ENCODE measurements at places on chromosomes 1 and 21. TPM values are rescaled to one million over a fixed set of nuclear protein-coding genes. Genes with fewer than 3 reads are reported as not detected.

DNA sequence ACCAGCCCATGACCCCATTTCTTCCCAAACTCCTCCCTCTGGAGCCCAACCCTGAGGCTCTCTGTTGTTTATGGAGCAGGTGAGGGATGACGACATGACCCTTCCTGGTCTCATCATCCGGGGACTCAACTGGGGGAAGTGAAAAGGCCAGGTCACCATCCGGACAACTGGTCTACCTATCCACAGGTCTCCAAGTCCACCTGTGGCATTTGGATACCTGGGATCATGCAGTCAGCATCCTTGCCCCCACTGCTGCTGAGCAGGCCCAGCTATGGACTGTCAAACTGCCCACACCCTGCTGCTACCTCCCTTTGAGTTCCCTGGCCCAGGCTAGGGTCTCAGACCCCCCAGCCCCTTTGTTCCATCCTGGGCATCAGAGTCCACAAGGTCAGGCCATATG lies 60.0 kb upstream of the LAPTM5 start:
- H3K4me3 ChIP-seq, result no peak overlapping the region
- H3K27me3 ChIP-seq, result peaks cover 28% of the 10 kb centered on the region
- DNase-seq, result no peak
- H3K36me3 ChIP-seq, result no peaks in the 10 kb centered on the region
- H3K4me1 ChIP-seq, result no peaks in the 10 kb centered on the region

DNA sequence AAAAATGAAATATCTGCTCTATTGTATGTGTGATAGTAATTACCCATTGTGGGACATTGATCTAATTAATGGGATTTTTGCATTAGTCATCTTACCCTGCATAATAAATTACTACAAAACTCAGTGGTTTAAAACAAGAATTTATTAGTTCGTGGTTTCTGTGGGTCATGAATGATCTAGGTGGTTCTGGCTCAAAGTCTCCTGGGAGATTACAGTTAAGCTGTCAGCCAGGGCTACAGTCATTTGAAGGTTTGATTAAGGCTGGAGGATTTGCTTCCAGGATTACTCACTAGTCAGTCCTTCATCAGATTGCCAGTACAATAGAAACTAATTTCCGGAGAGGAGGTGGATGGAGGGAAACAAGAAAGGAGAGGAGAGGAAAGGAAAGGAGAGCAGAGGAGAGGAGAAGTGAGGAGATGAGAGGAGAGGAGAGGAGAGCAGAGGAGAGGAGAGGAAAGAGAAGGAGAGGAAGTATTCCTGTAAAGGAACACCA lies 60.4 kb upstream of the TNFSF4 start:
- peaks cover 3% of the 10 kb centered on the region for H3K4me1 ChIP-seq
- DNase-seq, result no peak
- no peaks in the 10 kb centered on the region for H3K36me3 ChIP-seq
- H3K27me3 ChIP-seq, result no peaks in the 10 kb centered on the region
- no peak overlapping the region for H3K27ac ChIP-seq
- no peak overlapping the region for H3K4me3 ChIP-seq

GRCh38 chr1:12305377-12305776 lies 75.5 kb downstream of the VPS13D start:
- no peaks in the 10 kb centered on the region for H3K27me3 ChIP-seq
- H3K4me1 ChIP-seq, result peaks cover 5% of the 10 kb centered on the region
- peaks cover 28% of the 10 kb centered on the region for H3K36me3 ChIP-seq

- no peak for DNase-seq
- peaks cover 8% of the 10 kb centered on the region for H3K4me1 ChIP-seq
- H3K27me3 ChIP-seq, result peaks cover 9% of the 10 kb centered on the region
- H3K4me3 ChIP-seq, result no peak overlapping the region
- H3K27ac ChIP-seq, result no peak overlapping the region
- H3K36me3 ChIP-seq, result no peaks in the 10 kb centered on the region
Measured at GRCh38 chr1:5513179-5513578, 479.0 kb downstream of the NPHP4 start.

Gene MGST3
- 29.2 TPM for total RNA-seq

Gene RSPO1
- not detected for total RNA-seq

Gene VTCN1
- not detected for total RNA-seq

- H3K27ac ChIP-seq, result no peak overlapping the region
- H3K4me3 ChIP-seq, result no peak overlapping the region
- no peaks in the 10 kb centered on the region for H3K36me3 ChIP-seq
- peaks cover 31% of the 10 kb centered on the region for H3K27me3 ChIP-seq
- H3K4me1 ChIP-seq, result peaks cover 9% of the 10 kb centered on the region
- no peak for DNase-seq
Measured at GRCh38 chr1:93677729-93678128, 3.9 kb downstream of the BCAR3 start.

GRCh38 chr1:172609528-172609927 lies 49.4 kb upstream of the FASLG start:
- no peaks in the 10 kb centered on the region for H3K27me3 ChIP-seq
- H3K4me1 ChIP-seq, result peaks cover 2% of the 10 kb centered on the region
- DNase-seq, result no peak
- H3K36me3 ChIP-seq, result peaks cover 21% of the 10 kb centered on the region
- H3K4me3 ChIP-seq, result no peak overlapping the region

Gene RSRP1
- total RNA-seq, result 101 TPM

Gene TMEM81
- total RNA-seq, result 3.9 TPM

Gene AIRE
- total RNA-seq, result not detected

DNA sequence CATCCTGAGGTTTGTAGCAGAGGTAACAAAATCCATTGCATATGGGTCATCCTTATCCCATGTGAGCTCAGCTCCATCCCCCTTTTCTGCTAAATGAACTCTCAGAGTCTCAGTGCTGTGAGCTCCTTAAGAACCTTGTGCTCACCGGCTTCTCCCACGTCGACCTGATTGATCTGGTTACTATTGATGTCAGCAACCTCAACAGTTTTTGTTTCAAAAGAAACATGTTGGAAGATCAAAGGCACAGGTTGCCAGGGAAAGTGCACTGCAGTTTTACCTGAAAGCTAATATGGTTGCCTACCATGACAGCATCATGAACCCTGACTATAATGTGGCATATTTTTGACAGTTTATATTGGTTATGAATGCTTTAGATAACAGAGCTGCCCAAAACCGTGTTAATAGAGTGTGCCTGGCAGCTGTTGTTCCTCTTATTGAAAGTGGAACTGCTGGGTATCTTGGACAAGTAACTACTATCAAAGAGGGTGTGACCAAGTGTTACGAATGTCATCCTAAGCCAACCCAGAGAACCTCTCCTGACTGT lies 131.4 kb downstream of the HS2ST1 start:
- H3K27ac ChIP-seq, result peak overlapping the region; percentile 79
- H3K4me3 ChIP-seq, result peak overlapping the region; percentile 33
- no peaks in the 10 kb centered on the region for H3K27me3 ChIP-seq
- peaks cover 45% of the 10 kb centered on the region for H3K4me1 ChIP-seq
- DNase-seq, result peak; percentile 82

DNA sequence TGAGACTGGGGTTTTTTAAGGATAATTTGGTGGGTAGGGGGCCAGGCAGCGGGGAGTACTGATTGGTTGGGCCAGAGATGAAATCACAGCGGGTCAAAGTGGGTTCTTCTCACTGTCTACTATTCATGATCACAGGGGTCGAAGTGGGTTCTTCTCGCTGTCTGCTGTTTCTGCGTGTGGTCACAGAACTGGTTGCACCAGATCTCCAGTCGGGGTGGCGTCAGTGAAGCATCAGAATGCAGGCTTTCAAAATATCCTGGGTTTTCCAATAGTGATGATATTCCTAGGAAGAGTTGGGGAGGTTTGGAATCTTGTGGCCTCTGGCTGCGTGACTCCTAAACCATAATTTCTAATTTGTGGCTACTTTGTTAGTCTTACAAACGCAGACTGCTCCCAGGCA lies 45.1 kb downstream of the TRPM2 start:
- no peaks in the 10 kb centered on the region for H3K36me3 ChIP-seq
- no peaks in the 10 kb centered on the region for H3K4me1 ChIP-seq
- no peak for DNase-seq
- no peaks in the 10 kb centered on the region for H3K27me3 ChIP-seq

Gene ZNF678
- 9.5 TPM for total RNA-seq

Gene OR14C36
- total RNA-seq, result not detected

GRCh38 chr1:8202182-8202905 lies 115.6 kb upstream of the SLC45A1 start:
- no peaks in the 10 kb centered on the region for H3K27me3 ChIP-seq
- no peak for DNase-seq
- H3K36me3 ChIP-seq, result no peaks in the 10 kb centered on the region
- no peak overlapping the region for H3K4me3 ChIP-seq

- H3K4me3 ChIP-seq, result no peak overlapping the region
- no peaks in the 10 kb centered on the region for H3K36me3 ChIP-seq
- H3K27ac ChIP-seq, result no peak overlapping the region
- no peak for DNase-seq
- no peaks in the 10 kb centered on the region for H3K4me1 ChIP-seq
- no peaks in the 10 kb centered on the region for H3K27me3 ChIP-seq
Measured at GRCh38 chr1:228778961-228779360, 43.7 kb downstream of the RHOU start.

DNA sequence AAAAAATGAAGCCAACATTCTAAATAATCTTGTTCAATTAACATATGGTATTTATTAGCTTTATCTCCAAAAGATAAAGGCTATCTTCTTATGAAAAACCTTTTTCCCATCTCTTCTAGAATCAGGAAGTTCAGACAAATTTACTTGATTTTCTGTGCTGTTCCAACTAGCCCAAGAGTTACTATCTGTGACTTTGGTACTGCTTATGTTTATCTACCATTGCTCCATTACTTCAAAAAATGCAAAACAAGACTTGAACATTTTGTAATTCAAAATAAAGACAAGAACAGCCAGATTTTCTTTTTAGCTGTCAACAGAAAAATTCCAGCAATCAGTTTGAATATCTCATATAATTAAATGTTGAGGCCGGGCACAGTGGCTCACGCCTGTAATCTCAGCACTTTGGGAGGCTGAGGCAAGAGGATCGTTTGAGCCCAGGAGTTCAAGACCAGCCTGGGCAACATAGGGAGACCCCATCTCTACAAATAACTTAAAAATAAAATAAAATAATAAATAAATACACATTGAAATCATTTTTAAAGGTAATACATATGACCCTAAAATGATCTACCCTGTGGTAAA lies 188.5 kb downstream of the LTN1 start:
- no peaks in the 10 kb centered on the region for H3K4me1 ChIP-seq
- no peak for DNase-seq
- H3K36me3 ChIP-seq, result peaks cover 10% of the 10 kb centered on the region
- no peak overlapping the region for H3K4me3 ChIP-seq

DNA sequence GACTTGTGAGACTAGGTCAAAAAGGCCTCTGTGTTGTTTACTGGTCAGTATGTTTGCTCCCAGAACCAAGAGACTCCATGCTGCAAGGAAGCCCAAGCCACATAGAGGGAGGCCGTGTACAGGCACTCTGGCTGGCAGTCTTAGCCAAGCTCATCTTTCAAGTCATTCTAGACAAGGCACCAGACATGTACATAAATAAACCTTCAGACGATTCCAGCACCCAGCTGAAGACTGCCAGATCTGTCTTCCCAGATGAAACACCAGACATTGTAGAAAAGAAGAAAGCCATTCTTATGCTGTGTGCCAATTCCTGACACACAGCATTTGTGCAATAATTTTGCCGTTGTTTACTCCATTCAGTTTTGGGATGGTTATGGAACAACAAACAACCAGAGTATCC lies 595.5 kb downstream of the KIF26B start:
- no peak overlapping the region for H3K4me3 ChIP-seq
- H3K27ac ChIP-seq, result no peak overlapping the region
- DNase-seq, result no peak
- no peaks in the 10 kb centered on the region for H3K27me3 ChIP-seq
- H3K4me1 ChIP-seq, result no peaks in the 10 kb centered on the region
- H3K36me3 ChIP-seq, result peaks cover 60% of the 10 kb centered on the region
